Mesothelial cell of epicardium (in vitro differentiated cells): ENCODE measurements at places on chromosomes 1 and 21. TPM values are rescaled to one million over a fixed set of nuclear protein-coding genes. Genes with fewer than 3 reads are reported as not detected.

GRCh38 chr1:40310983-40311642 is 6.0 kb downstream of the COL9A2 start:
- peaks cover 12% of the 10 kb centered on the region for H3K4me1 ChIP-seq
- H3K27me3 ChIP-seq = peaks cover 6% of the 10 kb centered on the region
- no peak for DNase-seq
- H3K36me3 ChIP-seq = no peaks in the 10 kb centered on the region
- no peak overlapping the region for H3K4me3 ChIP-seq
- no peak overlapping the region for H3K27ac ChIP-seq

DNA sequence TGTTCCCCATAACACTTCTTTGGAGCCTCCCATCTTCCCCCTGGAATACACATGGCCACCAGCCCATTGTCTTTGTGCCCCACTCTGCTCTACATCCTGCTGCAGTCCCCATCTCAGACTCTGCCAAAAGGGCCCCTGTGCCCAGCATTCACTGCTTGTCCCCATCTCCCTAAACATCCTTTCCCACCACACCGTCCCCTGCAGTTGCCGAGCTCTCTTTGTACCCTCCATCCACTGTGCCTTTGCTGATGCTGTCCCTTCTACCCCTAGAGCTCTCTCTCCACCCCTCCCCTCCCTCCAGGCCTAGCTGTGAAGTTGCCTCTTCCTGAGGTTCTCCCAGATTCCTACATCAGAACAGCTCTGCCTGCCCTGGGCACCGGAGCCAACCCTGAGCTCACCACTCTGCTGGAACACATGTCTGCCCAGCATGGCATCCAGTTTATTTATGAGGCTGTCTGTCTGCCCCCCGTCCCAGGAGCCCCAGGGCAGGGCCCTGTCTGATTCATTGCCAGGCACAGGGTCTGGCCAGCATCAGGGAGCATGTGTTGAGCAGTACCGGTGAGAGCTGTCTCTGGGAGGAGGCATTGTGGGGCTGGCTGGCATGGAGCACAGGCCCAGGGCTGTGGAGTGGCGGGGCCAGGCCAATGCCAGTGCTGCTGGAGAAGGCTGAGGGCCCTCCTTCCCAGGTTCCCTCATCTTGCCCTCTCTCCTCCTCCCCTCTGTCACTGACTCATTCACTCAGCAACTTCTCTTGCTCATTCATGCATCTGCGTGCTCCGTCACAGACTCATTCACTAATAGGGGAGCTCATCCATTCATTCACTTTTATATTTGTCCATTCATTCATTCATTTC is 28.8 kb downstream of the EDN2 start:
- H3K4me1 ChIP-seq = peaks cover 37% of the 10 kb centered on the region
- no peak overlapping the region for H3K4me3 ChIP-seq
- no peaks in the 10 kb centered on the region for H3K27me3 ChIP-seq
- H3K27ac ChIP-seq = peak overlapping the region; percentile 60
- no peak for DNase-seq
- H3K36me3 ChIP-seq = no peaks in the 10 kb centered on the region

The CFAP74 gene
- 0.16 to 0.42 TPM (median 0.18 TPM) in 3 replicates for total RNA-seq

The SPRR5 gene
- not detected in 3 replicates for total RNA-seq

DNA sequence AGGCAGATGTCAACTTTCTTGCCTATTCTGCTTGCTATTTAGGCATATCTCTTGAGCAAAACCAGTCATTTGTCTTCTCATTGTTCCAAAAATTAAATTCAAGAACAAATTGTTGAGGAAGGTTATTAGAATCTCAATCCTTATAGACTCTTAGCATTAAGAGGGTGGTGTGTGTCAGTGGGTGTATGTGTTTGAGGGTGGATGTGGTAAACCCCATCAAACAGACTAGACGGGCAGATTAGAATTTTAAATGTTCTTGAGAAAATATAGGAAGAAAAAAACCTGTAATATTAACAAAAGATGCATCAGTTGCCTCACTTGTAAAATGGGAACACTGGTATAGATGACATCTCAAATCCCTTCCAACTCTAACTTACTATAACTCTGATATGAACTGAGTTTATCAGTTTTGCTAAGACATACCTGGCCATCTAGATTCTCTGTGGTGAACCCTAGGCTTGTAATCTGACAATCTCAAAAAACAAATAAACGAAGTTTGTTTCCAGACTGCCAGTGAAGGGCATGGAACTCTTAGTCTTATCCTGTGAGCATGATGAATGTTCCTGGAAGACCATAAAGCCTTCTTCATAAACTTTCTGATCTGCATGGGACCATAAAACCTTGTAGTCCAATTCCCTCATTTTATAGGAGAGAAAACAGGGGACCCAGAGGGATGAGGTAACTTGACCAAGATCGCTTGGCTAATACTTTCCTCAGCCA is 176.3 kb upstream of the SGIP1 start:
- no peaks in the 10 kb centered on the region for H3K27me3 ChIP-seq
- H3K27ac ChIP-seq = peak overlapping the region; percentile 58
- H3K36me3 ChIP-seq = peaks cover 14% of the 10 kb centered on the region

The TSACC gene
- not detected in 3 replicates for total RNA-seq

DNA sequence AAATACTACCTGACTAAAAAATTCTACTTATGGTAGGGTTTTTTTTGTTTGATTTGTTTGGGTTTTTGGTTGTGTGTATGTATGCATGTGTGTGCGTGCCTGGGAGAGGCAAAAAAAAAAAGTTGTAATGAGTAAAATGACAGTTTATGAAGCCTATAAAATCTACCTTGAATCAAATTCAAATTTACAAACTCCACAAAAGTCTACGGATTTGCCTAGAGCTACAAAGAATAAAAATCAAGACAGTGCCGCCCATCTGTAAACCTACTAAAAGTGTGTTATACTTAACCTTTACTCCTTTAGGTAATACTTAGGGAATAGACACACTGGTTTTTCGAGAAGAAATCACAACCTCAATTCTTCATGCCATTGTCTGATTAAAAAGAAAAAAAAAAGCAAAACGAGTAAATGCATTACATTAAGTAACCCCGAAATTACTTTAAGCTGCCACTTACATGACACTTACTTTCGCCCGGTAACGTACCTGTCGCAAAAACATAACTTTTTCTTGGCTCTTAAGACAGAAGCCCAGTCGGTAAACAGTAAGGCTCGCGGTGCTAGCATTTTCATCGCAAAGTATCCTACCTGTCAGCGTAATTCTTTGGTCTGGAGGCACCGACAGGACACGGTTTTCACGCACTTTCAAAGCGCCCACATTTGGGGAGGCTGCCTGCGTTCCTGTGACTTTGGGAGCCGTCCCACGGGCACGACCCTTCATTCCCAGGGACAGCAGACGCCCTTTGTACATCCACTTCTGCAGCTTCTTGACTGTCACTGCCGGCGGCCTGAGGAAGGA is 951 bp downstream of the SYDE2 start:
- H3K27me3 ChIP-seq = no peaks in the 10 kb centered on the region
- peak overlapping the region; percentile 93 for H3K4me3 ChIP-seq
- H3K4me1 ChIP-seq = peaks cover 54% of the 10 kb centered on the region
- H3K36me3 ChIP-seq = peaks cover 2% of the 10 kb centered on the region
- peak overlapping the region; percentile 91 for H3K27ac ChIP-seq

The TMEM240 gene
- total RNA-seq = 16.7 to 18.3 TPM (median 17.3 TPM) in 3 replicates

DNA sequence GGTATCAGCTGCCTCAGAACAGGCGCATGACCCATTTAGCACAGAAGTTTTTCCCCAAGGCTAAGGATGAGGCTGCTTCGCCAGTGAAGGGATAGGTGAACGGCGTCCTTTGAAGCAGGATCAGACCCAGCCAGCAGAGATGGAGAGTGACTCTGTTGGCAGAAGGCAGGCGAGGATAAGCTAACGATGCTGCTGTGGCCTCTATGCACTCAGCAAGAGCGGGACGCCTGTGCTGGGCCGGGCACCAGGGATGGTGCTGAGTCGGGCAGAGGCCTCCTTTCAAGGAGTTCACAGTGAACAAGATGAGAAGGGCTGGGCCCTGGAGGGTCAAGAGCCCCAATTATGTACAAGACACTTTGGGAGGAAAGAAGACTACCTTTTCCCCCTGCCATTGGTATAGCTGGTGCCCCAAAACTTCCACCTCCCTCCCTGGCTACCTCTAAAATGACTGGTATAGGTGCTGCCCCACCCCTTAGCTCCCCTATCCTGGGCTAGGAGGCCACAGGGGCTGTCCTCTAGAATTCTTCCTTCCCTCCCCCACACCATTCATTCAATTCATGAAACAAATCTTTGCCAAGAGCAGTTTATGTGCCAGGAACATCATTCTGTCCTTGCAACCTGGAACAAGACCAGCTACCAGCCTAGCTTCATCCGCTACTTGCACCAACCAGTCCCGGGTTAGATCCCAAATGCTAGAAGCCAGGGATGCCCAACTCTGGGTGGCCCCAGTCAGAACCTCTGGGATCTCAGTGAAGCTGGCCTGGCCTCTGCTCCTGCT is 7.5 kb downstream of the XKR8 start:
- peaks cover 17% of the 10 kb centered on the region for H3K36me3 ChIP-seq
- H3K27me3 ChIP-seq = no peaks in the 10 kb centered on the region
- DNase-seq = peak; percentile 9
- peaks cover 5% of the 10 kb centered on the region for H3K4me1 ChIP-seq
- no peak overlapping the region for H3K27ac ChIP-seq
- H3K4me3 ChIP-seq = no peak overlapping the region

The S100A7 gene
- not detected in 3 replicates for total RNA-seq

The GRIK3 gene
- total RNA-seq = 0.05 TPM in 1 of 3 replicates, not detected in the others

The YTHDF2 gene
- 130 to 144 TPM (median 137 TPM) in 3 replicates for total RNA-seq

DNA sequence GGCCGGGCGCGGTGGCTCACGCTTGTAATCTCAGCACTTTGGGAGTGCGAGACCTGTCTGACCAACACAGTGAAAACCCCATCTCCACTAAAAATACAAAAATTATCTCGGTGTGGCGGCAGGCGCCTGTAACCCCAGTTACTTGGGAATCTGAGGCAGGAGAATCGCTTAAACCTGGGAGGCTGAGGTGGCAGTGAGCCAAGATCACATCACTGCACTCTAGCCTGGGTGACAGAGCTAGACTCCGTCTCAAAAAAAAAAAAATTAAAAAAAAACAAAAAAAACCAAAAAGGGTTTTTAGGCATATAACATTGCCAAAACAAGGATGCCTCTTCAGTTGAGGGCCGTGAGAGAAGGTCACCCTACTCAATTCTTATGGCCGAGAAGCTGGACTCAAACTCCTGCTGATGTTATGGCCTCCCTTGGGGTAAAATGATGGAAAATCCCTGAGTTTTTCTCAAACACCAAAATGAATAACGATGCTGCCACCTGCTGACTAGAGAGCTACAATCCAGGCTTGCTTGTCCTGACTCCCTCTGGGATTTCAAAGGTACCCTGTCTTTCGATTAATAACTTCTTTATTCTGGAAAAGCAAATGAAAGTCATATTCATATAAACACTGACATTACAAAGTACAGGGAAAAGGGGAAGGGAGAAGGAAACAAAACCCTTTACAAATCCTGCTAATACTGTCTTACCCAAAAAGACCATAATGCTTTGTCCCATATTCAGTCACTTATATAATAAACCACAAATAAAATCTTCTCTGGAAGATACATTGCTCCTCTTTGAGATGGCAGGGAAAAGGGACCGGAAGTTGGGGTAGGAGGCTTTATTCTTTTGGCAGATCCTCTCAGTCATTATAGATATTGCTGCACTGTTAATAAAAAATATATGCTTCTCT is 10.7 kb downstream of the RAB42 start:
- no peaks in the 10 kb centered on the region for H3K27me3 ChIP-seq
- H3K4me1 ChIP-seq = no peaks in the 10 kb centered on the region
- peak; percentile 65 for DNase-seq
- H3K27ac ChIP-seq = no peak overlapping the region
- H3K4me3 ChIP-seq = no peak overlapping the region
- H3K36me3 ChIP-seq = peaks cover 2% of the 10 kb centered on the region

The TARS2 gene
- total RNA-seq = 31.7 to 33.3 TPM (median 32.6 TPM) in 3 replicates

DNA sequence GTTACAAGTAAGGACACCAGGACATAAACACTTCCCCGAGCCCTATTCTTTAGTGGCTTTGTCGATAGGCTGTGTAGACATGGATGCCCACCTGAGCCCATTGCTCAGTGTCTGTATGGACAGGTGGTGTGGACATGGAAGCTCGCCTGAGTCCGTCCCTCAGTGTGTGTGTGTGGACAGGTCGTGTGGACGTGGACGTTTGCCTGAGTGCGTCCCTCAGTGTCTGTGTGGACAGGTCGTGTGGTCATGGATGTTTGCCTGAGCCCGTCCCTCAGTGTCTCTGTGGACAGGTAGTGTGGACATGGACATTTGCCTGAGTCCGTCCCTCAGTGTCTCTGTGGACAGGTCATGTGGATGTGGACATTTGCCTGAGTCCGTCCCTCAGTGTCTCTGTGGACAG is 38.7 kb upstream of the COL6A2 start:
- H3K36me3 ChIP-seq = no peaks in the 10 kb centered on the region
- H3K27ac ChIP-seq = no peak overlapping the region
- peaks cover 12% of the 10 kb centered on the region for H3K4me1 ChIP-seq
- no peak overlapping the region for H3K4me3 ChIP-seq
- DNase-seq = no peak

- H3K27me3 ChIP-seq = no peaks in the 10 kb centered on the region
- H3K27ac ChIP-seq = peak overlapping the region; percentile 60
- peaks cover 9% of the 10 kb centered on the region for H3K4me1 ChIP-seq
- peaks cover 10% of the 10 kb centered on the region for H3K36me3 ChIP-seq
- no peak overlapping the region for H3K4me3 ChIP-seq
- DNase-seq = no peak
Measured at GRCh38 chr1:35452106-35452774, 105.0 kb downstream of the KIAA0319L start.

DNA sequence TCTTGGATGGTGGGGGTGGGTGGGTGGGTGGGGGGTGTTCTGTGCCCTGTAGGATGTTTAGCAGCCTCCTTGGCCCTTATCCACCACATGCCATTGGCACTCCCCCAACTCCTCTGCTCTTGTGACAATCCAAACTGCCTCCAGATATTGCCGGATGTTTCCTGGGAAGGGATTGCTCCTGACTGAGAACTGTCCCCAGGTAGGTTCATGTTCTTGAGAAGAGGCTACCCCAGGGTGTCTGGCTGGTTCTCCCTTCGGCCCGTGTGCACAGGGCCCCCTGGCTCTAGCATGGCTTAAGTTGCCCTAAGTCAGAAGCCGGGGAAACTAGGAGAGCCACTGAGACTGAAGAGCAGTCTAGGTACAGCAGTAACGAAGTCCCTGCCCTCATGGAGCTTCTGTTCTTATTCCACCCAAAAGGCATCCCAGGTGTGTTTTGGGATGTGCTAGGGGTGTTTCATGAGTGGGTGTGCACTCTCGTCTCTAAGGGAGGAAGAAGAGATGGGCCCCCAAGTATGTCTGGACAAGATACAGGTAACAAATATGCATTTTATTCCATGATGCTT is 19.8 kb upstream of the THRAP3 start:
- H3K4me1 ChIP-seq = peaks cover 11% of the 10 kb centered on the region
- H3K27ac ChIP-seq = no peak overlapping the region

The SERPINC1 gene
- 0.22 to 0.27 TPM (median 0.23 TPM) in 3 replicates for total RNA-seq

The FNDC10 gene
- total RNA-seq = 5.4 to 6.2 TPM (median 5.4 TPM) in 3 replicates
